Choroid plexus epithelial cell (primary cell): ENCODE measurements at places on chromosomes 5 and 9.
A peak's percentile ranks its signal among the peaks of the same experiment; 100 is the strongest.

DNA sequence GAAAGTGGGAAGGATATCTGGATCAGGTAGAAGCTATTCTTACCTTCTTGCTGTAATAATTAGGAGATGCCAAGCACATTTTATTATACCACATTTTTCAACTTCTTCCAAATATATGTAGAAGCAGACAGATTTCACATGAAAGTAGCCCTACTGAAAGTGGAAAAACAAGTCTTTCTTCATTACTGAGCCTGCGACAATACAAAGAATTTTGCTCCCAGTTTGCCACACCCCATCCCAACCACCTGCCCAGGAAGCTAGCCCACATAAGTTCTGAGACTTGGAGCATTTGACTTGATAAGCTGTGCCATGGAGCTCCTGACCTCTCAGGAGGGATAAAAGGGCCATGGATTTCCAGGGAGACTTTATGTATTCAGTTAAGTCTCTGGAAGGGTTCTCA is 249.1 kb upstream of the ADCY2 start:
- no peak for DNase-seq

DNA sequence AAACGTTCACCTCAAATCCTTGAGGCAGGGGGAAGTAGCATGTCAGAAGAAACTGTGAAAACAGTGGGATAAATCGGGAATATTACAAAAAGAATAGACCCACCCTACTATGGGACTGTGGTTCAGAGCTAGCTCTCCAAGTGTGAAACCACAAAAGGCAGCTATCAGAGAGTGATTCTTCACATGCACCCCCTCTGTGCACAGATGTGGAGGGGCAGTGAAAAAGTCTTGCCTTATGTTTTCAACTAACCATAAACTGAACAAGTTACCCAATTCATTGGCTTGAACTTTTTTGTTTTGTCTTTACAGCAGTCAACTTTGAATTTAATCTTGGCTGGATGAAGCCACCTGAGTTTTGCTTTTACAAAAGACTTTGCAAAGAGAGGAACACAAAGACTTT is 98.8 kb upstream of the NR4A3 start:
- DNase-seq: peak; percentile 8

- peak; percentile 39 for DNase-seq
Observed at GRCh38 chr9:2271426-2271825, 256.3 kb downstream of the SMARCA2 start.

DNA sequence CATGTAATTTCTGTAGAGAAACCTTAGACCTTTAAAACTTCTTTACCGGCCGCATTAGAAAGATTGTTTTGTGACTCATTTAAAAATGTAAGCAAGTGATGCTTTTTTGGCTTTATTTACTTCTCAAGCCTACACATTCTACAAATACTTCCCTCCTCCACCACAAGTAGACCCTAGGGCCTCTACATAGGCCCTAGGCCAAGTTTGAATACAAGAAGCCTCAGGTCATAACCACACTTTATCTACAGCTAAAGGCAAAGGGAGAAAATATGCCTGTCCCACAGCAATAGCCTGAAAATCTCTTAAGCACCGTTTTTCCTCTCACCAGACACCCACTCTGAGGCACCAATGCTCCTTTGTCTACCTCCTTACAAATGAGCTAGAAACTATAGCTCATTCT is 53.9 kb downstream of the CSNK1A1 start:
- DNase-seq: peak; percentile 95

DNA sequence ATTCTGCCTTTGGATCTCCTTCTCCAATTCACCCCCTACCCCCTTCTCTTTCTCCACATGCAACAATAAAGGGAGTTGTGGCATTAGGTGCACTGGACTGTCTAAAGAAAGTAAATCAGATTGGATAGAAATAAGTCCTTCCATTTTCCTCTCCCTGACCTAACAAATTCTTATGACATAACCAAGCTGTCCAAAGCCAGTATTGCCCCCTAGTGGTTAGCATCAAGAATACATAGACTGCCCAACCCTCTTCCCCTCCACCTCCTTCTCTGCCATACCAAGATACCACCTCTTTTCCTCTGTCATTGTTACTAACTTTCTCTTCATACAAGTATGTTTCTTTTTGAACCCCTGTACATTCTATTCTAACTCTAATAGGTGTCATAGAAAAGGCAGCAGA is 45.7 kb downstream of the PPARGC1B start:
- DNase-seq: peak; percentile 28

GRCh38 chr5:160363660-160364395 is 6.6 kb downstream of the C1QTNF2 start:
- no peak for DNase-seq

- peak; percentile 41 for DNase-seq
Observed at GRCh38 chr9:88319936-88320747, 68.1 kb upstream of the SPIN1 start.

DNA sequence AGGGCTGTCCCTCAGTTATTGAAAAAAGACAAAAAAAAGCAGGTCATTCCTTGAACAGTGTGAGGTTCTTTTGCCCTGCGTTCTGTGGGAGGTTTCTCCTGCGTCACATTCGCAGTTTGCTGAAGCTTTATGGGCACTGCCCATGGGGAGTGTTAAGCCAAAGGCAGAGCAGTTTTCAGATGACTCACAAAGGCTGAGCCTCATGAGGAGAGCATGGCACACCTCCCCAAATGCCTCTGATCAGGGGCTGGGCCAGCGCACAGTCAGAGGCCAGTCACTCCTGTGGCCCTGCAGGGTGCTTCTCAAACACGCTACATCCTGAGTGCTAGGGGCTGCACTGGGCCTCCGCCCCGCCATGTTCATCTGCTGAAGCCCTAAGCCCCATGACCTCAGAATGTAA is 38.4 kb downstream of the IRX1 start:
- no peak for DNase-seq

DNA sequence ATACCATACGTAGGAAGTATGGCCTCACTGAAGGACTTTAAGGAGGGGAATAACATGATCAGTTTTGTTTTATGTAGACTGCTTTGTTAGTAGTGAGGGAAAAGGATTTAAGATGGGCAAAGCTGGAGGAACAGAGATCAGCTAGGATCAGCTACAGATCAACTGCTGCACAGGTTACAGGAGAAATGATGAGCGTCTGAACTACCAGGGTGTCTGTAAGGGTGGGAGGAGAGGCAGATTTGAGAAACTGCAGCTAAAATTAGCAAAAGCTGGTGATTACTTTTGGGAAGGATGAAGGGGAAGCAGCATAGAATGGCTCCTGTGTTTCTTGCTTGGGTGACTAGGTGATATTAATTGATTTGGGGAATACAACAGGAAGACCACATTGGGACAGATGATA is 39.3 kb downstream of the VCP start:
- DNase-seq: no peak

- no peak for DNase-seq
Observed at GRCh38 chr9:112028242-112029221, 131.9 kb downstream of the UGCG start.

DNA sequence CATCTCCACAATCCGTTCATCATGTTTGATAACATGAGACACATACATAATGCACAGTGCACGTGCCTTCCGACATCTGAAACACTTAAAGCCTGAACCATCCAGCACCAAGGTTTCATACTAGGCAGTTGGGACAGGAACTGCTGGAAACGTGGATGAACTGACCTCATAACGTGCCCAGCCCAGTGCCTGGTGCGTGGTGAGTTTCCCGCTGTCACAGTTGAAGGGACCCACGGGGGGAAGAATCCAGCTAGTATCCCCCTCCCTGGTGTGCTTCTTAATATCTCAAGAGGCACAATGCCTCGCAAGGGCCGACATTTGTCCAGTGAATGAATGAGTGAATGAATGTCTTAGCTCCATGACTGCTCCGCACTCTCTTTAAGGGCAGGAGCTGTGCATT is 23.2 kb downstream of the BARX1 start:
- DNase-seq: no peak

DNA sequence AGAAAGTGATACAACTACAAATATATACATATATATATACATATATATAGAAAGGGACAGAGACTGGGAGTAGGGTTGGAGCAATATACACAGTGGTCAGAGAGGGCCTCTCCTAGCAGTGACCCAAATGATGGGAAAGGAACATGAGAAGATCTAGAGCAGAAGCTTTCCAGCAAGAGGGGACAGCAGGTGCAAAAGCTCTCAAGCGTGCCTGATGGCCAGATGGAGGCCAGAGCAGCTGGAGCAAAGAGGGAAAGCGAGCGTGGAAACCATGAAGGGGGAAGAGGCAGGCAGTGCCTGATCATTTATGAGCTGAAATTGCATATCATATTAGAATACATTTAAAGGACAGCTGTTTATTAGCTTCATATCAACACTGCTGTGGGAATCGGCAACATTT is 7.6 kb upstream of the GRPEL2 start:
- no peak for DNase-seq

- no peak for DNase-seq
Observed at GRCh38 chr5:93300945-93301344, 280.1 kb downstream of the NR2F1-AS1 start.

DNA sequence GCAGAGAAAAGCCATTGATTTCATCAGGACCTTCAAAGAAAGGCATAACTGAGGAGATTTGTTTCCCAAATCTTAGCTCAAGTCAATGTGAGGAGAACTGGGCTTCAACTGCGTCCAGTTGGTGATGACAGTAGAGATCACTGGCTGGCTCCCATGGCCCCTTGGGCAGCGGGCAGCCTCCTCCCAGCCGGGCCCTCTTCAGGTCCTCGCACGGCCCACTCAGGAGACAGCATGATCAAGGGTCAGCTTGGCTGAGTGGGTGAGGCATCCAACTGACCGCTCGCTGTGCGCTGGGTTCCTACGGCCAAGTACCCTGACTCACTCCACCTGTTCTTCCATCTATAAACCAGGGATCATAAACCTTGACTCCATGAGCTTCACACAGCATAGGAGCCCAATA is 274.0 kb downstream of the NSG2 start:
- no peak for DNase-seq

- no peak for DNase-seq
Observed at GRCh38 chr5:36334315-36334714, 32.6 kb upstream of the RANBP3L start.

GRCh38 chr5:94749042-94749441 is 130.6 kb downstream of the SLF1 start:
- DNase-seq: no peak

DNA sequence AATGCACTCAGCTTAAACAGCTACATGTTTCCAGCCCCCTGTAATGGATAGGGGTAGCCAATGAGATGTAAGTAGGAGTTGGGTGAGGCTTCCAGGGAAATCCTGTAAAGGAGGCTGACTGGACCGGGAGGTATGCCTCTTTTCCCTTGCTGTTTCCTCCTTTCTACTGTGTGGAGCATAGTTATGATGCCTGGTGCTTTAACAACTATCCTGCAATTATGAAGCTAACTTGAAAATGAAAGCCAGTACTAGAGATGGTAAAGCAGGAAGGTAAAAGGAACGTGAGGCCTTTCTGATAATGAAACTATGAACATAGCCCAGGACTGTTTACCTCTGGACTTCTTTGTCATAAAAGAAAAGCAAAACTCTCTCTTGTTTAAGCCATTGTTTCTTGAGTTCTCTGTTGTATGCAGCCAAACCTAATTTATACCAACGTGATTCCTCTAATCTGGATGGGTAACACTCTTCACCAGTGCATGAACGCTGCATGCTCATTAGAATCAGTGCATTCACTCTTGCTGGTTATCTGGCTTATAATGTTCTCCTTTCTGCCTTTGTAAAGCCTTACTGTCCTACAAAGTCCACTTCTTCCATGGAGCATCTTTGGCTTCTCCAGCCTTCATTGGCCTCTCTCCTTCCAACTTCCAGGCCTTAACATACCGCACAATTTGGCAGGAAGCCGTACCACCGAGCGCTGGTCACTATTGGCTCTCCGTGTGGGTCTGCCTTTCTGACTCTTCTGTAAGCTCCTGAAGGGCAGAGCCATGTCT is 8.3 kb upstream of the ARHGEF28 start:
- peak; percentile 28 for DNase-seq

- DNase-seq: no peak
Observed at GRCh38 chr5:31934156-31934555, 240.0 kb downstream of the GOLPH3 start.

- DNase-seq: no peak
Observed at GRCh38 chr5:160601046-160601445, 179.4 kb downstream of the PTTG1 start.

DNA sequence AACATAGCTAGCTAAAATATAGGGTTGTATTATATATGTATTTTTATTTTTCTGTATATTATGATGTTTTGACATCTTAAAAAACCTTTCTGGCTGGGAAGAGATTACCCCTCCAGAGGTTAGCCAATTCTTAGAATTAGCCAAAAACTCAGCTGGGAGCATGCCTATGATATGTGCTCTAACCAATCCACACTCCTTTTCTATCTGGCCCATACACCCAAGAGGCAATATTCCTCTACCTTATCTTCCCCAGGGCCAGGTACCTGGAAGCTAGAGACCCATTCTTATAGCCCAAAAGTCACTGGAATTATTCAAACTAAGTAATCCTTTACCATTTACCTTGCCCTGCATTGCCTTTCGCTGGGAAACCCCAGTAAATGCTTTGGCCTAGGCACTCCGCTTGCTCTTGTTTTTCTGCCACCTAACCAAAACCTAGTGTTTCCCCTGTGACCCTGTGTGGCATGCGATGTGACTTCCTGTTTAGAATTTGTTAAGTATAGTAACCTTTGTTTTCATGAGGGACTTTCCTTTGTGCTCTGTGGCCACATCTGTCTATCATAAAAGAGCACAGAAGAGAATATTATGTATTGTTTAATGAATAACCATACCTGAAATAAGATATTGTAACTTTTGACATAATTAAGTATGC is 37.4 kb downstream of the CSNK1G3 start:
- no peak for DNase-seq

- DNase-seq: peak; percentile 30
Observed at GRCh38 chr9:126420643-126421564, 94.3 kb downstream of the MVB12B start.

GRCh38 chr5:42274913-42275312 is 148.3 kb upstream of the GHR start:
- peak; percentile 13 for DNase-seq

DNA sequence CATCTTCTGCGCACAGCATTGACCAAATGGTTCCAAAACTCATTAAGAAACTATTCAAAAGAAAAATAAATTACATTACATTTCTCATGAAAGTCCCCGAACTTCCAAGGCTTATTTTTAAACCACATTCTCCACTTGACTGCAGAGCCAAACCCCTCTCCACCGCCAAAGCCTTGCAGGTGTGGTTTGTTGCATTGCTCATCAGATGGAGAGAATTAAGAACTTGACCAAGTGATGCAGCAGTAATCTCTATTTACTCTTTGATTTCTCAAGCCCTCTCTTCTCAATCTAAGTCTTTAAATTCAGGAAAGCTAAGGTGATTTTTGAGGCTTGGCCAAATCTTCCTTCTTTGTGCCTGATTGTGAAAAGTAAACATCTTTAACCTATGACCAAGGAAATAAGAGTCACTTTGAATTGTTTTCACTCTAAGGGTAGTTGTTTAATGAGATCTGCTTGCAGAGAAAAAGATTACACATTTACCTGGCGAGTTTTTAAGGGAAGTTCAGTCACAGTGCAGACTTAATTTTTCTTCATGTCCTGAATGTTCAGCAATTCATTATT is 290.5 kb upstream of the ITGA1 start:
- no peak for DNase-seq

- peak; percentile 7 for DNase-seq
Observed at GRCh38 chr9:117034866-117035265, 347.8 kb downstream of the TRIM32 start.

- DNase-seq: no peak
Observed at GRCh38 chr5:2193542-2194235, 311.0 kb upstream of the IRX4 start.
